ENCODE measurements at places on chromosomes 6 and 20.
A peak's percentile ranks its signal among the peaks of the same experiment; 100 is the strongest.

DNA sequence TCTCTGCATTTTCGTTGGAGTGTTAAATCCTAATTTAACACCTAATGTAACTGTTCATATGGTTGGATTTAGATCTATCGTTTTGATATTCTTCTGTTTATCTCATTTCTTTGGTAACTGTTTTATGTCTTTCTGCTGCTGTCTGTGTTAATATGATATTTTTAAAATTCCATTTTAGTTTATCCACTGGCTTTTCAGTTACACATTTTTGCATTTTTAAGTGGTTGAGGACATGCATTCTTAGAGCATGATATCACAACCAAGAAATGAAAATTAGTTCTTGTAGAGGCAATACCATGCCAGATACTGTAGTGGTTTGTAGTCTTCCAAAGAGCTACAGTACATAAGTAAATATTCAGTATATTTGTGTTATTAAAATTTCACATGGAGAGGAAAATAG is 58.6 kb downstream of the LIN28B start:
- DNase-seq, result no peak

GRCh38 chr6:17466707-17467106 is 73.3 kb downstream of the CAP2 start:
- no peak for DNase-seq

- DNase-seq, result no peak
These were observed 261.6 kb downstream of the GRIK2 start for GRCh38 chr6:101655109-101655508.

DNA sequence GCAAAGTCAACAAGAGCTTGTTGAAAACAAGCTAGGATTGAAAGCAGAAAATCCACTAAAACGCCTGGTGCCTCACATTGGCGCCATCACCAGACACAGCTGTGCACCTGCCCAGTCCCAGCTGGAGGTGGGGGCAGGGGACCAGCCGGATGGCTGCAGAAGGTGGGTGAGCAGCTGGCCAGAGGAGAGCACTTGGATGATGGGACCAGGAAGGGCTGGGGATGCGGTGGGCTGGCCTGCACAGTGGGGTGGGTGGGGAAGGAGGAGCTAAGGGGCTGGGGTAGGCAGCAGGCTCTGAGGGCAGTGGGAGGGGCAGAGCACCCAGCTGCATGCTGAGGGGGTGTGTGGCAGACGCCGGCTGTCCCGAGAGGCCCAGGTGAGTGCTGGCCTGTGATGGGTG is 7.1 kb downstream of the CABLES2 start:
- no peak for DNase-seq

DNA sequence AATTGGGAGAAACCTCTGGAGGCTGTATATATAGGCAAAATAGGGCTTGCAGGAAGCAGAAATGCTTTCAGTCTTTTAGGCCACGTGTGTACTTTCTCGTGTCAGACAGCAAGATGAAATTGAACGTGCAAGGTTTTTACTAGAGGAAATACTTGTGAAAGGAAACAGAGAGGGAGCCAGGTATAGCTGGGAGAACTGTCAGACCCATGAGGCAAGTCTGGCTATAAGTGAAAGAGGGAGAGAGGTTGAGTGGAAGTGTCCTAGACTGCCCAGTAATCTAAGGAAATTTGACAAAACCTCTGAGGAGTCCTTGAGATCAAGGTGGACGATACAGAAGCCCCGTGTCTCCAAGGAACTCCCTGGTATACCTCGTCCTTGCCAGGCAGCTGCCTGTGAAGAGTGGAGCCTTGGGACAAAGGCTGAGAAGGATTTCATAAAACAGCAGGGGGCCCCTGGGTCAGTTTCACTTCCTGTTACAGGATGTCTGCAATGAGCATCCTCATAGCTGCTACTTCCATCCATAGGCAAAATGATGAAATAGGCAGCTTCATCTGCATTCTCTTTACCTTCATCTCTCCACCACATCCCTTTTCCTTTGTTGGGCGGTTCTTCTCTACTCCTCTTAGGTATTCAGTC is 114.4 kb upstream of the MAP3K7 start:
- DNase-seq, result peak; percentile 77
